ENCODE measurements at places on chromosomes 1 and 21.

GRCh38 chr1:2226525-2227345 lies 1.4 kb upstream of the SKI start:
- DNase-seq, result no peak

DNA sequence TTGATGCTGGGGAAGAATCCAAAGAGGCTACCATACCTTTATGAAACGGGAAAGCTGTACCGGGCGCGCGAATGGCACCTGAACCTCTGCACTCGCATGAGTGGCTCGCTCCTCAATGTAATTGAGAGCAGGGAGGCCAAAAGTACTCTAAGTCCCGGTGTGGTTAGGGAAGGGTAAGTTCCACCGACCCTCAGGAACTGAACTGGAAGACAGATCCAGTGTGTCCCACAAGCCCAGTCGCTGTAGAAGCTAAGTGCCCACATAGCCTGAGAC lies 1.0 kb downstream of the GATAD2B start:
- DNase-seq, result no peak

GRCh38 chr21:30847627-30848500 lies 18.3 kb upstream of the KRTAP7-1 start:
- no peak for DNase-seq

DNA sequence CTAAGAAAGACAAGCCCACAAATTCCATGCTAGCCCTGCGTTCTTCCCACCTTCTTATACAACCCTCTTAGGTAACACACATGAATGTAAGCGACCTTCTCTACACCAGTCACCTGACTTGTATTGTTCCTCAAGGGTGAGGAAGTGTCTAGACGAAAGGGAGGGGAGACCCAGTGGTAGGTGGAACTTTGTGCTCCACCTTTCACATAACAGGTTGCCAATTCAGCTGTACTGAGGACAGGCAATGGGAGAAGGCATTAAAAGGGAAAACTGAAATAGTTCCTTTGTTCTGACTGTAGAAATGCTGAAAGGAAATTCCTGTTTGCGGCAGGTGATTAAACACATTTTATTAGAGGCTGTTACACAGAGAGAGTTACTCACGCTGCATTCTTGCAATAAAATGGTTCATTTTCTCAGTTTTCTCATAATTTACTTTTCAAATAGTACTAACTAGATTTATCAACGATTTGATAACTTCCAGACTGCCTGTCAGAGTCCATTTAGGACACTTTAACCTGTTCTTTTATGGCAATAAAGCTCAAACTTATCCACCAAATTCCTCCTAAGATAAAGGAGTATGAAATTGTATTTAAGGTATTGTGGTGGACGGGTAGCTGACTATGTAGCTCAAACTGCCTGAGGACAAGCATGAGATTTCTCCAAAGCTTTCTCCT lies 17.8 kb upstream of the CHRM3 start:
- no peak for DNase-seq

- no peak for DNase-seq
These were observed 315.1 kb downstream of the PAPPA2 start for GRCh38 chr1:176778056-176778455.

DNA sequence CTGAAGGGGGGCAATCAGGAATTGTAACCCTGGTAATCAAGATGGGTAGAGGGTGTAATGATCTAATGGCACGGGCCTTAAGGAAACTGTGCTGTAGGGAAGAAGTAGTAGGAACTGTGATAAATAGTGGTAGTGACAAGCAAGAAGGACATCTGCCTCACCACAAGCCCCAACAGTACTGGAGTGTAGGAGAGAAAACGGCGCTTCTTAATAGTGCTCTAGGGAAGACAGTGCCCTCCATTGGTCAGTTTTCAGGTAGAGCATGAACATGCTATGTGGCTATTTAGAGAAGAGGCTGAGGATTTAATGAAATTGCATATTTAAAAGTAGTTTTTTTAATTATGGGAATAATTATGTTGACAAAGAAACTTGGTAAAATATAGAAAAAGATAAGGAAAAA lies 32.2 kb downstream of the SLC30A7 start:
- no peak for DNase-seq

GRCh38 chr1:51420867-51421627 lies 90.7 kb upstream of the TTC39A start:
- no peak for DNase-seq

GRCh38 chr1:150574260-150575071 lies 4.9 kb downstream of the MCL1 start:
- no peak for DNase-seq
